ENCODE measurements at places on chromosomes 2 and 18.

DNA sequence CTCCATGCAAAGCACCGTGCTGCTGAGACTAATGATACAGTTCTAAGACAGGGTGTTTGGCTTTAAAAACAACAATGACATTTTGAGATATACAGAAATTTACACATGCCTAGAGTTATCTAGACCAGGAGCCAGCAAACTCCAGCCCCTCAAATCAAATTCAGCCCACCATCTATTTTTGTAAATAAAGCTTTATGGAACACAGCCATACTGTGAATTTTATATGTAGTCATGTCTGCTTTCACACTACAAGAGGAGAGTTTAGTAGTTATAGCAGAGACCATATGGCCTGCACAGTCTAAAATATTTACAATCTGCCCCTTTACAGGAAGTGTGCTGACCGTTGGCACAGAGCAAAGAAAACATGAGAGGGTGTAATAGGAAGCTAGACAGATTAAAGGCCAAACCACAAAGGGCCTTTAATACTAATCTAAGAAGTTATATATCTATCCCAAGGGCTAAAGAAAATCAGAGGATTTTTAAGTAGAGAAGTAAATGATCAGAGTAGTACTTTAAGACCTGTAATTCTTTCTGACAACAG lies 39.4 kb downstream of the NBAS start:
- no peak for DNase-seq

GRCh38 chr2:168085801-168086361 lies 161.5 kb downstream of the STK39 start:
- no peak for DNase-seq

DNA sequence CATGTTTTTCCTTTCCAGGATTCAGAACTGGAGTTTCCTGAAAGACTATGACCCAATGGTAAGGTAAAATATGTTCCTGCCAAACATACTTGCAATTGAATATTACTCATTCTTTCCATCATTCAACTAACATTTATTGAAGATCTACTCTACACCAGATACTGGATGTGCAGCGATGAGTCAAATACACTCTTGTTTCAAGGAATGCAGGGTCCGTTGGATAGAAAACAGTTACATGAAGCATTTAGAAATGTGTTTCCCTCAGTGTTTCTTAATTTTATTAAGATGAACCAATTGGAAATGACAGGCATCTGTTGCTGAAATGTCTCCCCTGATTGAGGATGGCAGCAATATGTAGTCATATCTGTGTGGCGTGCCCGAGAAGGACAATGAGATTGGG lies 14.8 kb upstream of the SLC66A3 start:
- no peak for DNase-seq

DNA sequence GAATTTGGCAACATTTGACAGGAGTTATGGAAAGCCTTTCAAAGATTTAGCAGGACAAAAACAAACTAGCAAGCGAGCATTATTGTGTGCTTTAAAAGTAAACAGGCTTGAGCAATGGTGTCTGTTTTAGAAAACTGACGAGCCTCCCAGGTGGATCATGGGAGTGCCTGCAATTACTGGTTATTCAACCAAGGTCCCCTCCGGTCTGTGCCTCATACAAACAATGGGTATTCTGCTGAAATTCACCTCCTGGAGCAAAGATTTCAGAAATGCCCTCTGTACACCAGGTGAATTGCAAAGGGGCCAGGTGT lies 22.4 kb downstream of the RTP5 start:
- no peak for DNase-seq

All from activated T-helper 1 cell treated with anti-CD3 and anti-CD28 coated beads, Interleukin-12 subunit alpha, Interleukin-12 subunit beta, Interleukin-2, Interleukin-4 antibody, amounts not matched to agents 30 ng/mL and 10 ng/mL and 1 ng/mL, durations not matched to agents 14 hours and 24 hours and 36 hours (primary cell).